Pancreas (tissue), 10 donors: ENCODE measurements at places on chromosomes 16 and 17. TPM values are rescaled to one million over a fixed set of nuclear protein-coding genes. Genes with fewer than 3 reads are reported as not detected.

GRCh38 chr17:45787656-45788055 is 3.5 kb downstream of the CRHR1 start:
- H3K27me3 ChIP-seq = no peaks in the 10 kb centered on the region
- no peak overlapping the region for H3K4me3 ChIP-seq
- H3K36me3 ChIP-seq = no peaks in the 10 kb centered on the region
- no peak overlapping the region for H3K27ac ChIP-seq
- H3K4me1 ChIP-seq = no peaks in the 10 kb centered on the region
- DNase-seq = no peak

Gene CDK3
- 2.5 TPM for total RNA-seq

DNA sequence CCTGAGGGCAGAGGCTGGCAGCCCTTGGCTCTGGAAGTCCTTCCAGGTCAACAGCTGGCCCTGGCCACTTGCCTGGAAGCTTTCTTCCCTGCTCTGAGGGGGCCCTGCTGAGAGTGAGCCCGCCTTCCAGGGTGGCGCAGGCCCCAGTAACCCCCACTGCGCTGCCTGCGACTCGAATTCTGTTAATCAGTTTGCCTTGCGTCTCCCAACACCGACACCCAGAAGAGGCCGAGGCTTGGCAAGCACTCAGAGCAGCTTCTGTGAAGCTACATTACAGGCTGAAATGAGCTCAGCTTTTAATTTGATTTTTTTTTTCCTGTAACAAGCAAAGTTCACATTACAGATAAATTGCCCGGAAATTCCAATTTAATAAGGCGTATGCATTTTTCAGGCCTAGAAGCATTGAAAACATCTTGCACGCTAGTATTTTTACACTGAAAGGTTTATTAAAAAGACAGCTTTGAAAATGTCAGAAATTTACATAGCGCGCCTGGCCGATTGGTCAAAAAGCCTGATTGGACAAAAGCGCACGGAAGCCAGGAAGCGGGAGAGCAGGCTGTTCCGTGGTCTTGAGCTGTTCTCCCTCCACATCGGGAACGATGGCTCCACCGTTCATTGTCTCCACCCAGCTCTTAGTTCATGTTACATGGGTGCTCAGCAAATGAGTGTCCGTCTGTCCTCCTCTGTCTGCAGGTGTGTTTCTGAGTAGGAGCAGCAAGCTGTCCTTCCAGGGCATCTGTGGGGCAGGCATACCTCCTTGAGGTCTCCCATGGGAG is 65.5 kb upstream of the HSBP1 start:
- H3K4me3 ChIP-seq = no peak overlapping the region
- DNase-seq = no peak
- H3K27ac ChIP-seq = no peak overlapping the region
- no peaks in the 10 kb centered on the region for H3K4me1 ChIP-seq

DNA sequence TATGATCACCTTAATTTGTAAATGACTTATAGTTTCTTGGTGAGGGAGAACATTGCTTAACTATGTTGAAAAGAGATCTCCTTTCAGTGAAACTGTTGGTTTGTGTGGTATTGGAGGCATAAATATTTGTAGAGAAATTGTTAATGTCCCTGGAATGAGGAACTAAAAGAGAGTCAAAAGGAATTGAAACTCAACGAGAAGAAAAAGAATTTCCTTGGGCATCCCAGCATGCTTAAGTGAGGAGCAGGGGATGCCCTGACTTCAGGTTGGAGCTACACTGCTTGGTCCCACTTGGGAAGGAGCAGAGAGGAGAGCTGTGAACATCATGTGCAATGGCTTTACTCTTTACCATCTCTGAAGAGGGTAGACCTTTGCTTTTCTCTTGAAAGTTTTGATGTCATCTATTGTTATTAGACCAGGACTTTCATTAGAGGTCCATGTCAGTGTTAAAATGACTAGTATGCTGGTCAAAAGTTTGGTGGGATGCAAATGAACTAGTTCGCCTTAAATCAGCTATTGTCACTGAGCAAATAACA is 21.7 kb downstream of the KRT23 start:
- H3K4me1 ChIP-seq = no peaks in the 10 kb centered on the region
- no peak for DNase-seq
- H3K27me3 ChIP-seq = no peaks in the 10 kb centered on the region
- H3K27ac ChIP-seq = no peak overlapping the region
- H3K36me3 ChIP-seq = no peaks in the 10 kb centered on the region
- H3K4me3 ChIP-seq = no peak overlapping the region

Gene ZFPM1
- 19.9 TPM for total RNA-seq

Gene MYH8
- not detected for total RNA-seq

Gene NOS2
- total RNA-seq = 0.43 TPM

Gene NOD2
- 0.35 TPM for total RNA-seq
